MCF 10A (cell line): ENCODE measurements at places on chromosomes 5 and 9.

DNA sequence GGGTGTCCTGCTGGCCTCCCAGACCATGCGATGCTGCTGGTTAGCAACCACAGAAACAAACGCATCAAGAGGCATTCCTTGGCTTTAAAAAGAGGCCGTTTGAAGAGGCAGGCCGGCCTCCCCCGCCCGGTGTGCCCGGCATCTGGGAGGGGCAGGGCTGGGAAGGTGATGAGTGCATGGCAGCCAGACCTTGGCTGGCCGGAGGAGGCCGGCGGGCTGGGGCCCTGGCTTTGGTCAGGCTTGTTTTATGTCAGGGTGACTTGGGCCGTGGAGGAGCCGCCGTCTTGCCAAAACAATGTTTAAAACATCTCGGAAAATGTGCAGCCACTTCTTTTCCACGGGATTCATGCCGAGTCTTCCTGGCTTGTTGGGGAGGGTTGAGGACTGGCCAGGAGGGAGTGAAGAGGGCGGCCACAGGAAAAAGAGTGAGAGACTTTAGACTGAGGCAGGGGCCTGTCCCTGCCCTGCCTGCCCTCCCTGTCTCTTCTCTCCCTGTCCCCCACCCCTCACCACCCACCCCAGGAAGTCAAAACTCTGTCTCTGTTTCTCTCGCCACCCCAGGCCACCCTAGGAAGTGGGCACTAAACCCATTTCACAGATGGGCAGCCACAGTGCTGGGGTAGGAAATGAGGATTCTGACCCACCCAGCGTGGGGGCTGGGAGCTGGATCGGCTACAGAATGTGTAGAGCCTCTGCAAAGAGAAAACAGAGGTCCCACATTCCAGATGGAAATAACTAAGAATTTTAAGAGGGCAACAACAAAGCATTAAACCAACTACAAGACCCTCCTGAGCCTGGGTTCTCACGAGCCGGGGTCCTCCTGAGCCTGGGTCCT lies 143.0 kb downstream of the RXRA start:
- DNase-seq = no peak

DNA sequence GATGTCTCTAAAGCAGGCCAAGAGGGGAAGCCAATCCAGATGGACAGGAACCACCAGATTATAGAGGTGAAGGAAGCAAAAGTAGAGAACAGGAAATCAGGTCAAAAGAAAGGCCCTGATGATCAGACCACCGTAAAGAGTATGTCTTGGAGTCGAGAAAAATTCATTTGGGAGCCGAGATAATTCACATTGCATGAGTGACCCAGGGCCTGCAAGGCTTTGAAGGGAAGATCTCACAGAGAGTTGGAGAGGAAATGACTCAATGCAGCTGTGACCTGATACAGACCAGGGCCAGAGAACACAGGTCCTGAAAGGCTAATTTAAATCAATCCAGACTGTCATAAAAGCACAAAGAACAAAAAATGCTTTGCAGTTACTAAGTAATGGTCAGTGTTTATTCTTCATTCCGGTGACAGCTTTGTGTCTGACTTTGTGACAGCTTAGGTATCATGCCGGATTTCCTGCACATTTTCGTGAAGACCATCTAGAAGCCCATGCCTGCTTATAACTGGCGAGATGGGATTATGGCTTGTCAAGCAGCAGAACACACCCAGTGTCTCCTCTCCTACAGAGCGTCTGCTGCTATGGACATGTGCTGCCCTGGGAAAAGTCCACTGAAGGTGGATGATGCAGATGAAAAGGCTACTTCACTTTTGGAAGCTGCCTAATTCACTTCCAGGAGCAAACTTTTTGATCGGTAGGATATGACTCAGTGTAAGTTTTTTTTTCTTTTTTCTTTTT lies 5.8 kb upstream of the ACTBL2 start:
- peak; percentile 49 for DNase-seq

DNA sequence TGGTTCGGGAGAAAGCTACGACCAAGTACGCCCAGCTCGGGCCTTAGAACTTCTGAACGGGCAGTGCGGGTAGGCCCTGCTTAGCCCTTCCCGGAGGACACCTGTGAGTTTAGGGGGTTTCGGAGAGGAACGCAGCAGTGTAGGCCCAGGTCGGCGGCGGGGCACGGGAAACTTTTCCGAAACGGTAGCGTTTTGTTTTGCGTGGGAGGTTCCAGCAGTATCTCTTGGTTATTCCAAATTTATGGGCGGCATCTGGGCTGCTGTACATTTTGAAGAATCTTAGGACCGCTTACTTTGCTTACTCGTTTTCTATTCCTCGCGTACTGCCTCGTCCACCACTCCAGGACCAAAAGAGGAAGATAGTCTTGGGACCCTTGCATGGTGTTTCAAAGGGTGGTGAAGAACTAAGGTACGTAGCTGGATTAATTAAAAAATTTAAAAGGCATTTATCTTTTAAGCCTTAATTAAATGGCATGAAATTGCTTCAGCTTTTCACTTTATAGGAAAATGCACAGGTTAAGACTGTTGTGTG lies 492 bp downstream of the TENT2 start:
- no peak for DNase-seq

DNA sequence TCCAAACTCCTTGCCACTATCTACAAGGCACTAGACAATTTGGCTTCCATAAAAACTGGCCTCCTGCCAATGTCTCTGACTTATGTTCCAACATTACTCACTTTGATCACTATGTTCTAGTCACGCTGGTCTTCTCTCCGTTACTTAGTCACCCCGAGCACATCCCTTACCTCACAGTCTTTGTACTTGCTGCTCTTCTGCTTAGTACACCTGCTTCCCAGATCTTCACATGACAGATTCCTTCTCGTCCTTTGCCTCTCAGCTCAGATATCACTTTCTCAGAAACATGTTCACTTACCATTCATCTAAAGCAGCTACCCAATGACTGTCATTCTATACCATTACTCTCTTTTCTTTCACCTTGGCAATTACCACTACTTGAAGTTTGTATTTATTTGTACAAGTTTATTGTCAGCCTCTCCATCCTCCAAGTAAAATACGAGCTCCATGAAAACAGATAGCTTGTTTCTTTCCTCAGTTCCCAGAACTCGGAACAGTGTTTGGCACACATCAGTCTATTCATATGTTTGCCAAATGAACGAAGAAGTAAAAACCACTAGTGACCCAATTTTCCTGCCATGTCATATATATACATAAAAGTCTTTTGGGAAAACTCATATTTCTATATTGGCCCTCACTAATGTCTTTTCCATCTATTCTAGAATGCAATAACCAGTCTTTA lies 5.9 kb upstream of the SLC22A5 start:
- DNase-seq = peak; percentile 99

- DNase-seq = peak; percentile 23
Observed at GRCh38 chr5:39137819-39138451, 63.7 kb upstream of the RICTOR start.

- peak; percentile 61 for DNase-seq
Observed at GRCh38 chr5:45038366-45038987, 229.7 kb downstream of the MRPS30 start.
